ENCODE measurements at places on chromosomes 12 and 14.

GRCh38 chr14:55221186-55221585 lies 29.8 kb upstream of the DLGAP5 start:
- no peaks in the 10 kb centered on the region for H3K27me3 ChIP-seq
- no peaks in the 10 kb centered on the region for H3K36me3 ChIP-seq
- DNase-seq: no peak
- H3K4me1 ChIP-seq: peaks cover 6% of the 10 kb centered on the region
- H3K27ac ChIP-seq: no peak overlapping the region

GRCh38 chr14:97005934-97006333 lies 208.8 kb downstream of the VRK1 start:
- H3K27ac ChIP-seq: no peak overlapping the region
- no peaks in the 10 kb centered on the region for H3K27me3 ChIP-seq
- DNase-seq: no peak
- no peak overlapping the region for H3K4me3 ChIP-seq

- no peaks in the 10 kb centered on the region for H3K27me3 ChIP-seq
- H3K4me3 ChIP-seq: no peak overlapping the region
- DNase-seq: no peak
- H3K27ac ChIP-seq: no peak overlapping the region
- no peaks in the 10 kb centered on the region for H3K4me1 ChIP-seq
These were observed 129.4 kb upstream of the SRRM4 start for GRCh38 chr12:118851891-118852290.

DNA sequence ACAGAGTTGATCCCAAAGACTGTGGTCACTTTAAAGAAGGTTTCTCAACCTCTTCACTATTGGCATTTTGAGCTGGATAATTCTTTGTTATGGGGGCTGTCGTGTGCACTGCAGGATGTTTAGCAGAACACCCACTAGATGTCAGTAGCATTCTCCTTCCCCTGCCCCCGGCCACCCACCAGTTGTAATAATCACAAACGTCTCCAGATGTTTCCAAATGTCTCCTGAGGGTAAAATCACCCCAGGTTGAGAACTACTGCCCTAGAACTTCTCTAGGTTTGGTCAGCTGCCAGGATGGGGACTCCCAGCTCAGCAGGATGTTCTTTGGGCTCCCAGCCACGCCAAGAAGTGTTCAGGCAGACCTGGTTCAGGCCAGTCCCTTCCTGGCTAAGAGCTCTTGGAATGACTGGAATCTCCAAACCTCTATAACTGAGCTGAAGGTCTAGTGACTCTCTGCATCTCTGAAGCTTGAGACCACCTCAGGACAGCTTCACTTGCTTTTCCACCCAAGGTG lies 12.5 kb upstream of the AJUBA start:
- no peaks in the 10 kb centered on the region for H3K27me3 ChIP-seq
- H3K4me1 ChIP-seq: no peaks in the 10 kb centered on the region
- no peak for DNase-seq
- no peaks in the 10 kb centered on the region for H3K36me3 ChIP-seq

DNA sequence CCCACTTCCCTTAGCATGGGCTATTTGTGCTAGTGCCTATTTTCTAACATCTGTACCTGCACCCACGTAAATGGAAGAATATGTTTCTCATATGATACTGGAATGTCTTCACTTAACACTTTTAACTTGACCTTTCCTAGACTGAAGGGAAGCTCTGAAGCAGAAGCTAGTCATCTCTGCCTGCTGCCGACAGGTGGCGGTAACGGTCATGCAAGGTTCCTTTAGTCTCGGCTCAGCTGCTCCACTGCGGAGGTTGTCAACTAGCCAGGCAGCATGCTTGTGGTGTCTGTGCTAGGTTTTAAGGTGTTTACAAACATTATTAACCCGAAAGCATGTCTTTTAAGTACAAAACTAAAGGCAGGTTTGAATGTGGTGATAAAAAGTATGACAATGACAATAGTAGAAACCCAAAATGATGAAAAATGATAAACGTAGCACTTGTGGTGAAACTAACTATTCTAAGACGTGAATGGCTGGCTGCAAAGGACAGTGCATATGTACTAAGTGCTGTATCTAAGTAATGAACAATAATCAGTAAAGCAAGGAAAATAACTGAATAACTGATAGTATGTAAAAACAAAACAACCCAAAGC lies 117.2 kb downstream of the GRIN2B start:
- H3K27me3 ChIP-seq: no peaks in the 10 kb centered on the region
- no peak for DNase-seq
- no peak overlapping the region for H3K27ac ChIP-seq
- no peaks in the 10 kb centered on the region for H3K36me3 ChIP-seq

DNA sequence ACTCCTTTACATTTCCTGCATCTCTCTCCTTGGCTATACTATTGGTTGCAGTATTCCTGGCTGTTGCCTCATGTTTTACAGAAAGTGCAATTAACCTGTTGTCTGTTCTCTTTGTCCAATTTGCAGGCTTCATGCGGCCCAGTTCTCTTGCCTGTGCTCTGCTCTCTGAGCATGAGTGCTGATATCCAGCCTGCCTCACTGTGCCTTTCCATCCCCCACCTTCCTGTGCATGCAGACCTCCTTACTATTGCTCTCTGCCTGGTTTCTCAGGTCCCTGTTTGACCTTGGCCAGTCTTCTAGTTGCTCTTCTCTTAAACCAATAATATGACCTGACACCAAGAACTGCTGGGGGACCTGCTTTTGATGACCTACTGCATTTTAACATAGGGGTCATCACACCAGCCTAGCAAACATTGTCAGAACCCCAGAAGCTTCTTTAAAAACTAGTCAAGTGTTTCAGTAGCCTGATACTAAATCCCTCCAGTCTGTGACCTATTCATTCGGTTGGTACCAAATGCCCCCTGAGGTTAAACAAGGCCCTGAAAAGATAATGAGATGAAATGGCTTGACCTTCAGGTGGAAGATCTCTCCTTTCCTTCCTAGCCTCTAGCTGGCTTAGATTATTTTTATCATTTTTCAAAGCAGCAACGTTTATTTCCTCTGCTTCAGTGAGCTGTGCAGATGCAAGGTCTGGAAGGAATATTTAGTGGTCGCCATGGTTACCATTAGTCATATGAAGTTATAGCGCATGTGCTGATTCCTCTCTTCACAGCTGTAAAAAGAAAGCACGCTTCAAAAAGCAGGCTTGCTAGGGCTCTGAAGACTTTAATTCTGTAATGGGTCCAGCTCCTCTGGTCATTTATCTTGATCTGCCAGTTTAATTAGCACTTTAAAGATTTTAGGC lies 216.5 kb downstream of the PHLDA1 start:
- H3K36me3 ChIP-seq: no peaks in the 10 kb centered on the region
- H3K4me1 ChIP-seq: peaks cover 31% of the 10 kb centered on the region
- no peak for DNase-seq
- H3K4me3 ChIP-seq: no peak overlapping the region
- H3K27ac ChIP-seq: peak overlapping the region; percentile 5

GRCh38 chr12:128611736-128612135 lies 212.0 kb downstream of the SLC15A4 start:
- no peak for DNase-seq
- no peak overlapping the region for H3K4me3 ChIP-seq
- no peak overlapping the region for H3K27ac ChIP-seq
- no peaks in the 10 kb centered on the region for H3K27me3 ChIP-seq
- no peaks in the 10 kb centered on the region for H3K36me3 ChIP-seq
